Colonic mucosa (tissue), 4 donors: ENCODE measurements at places on chromosomes 3 and 15. TPM values are rescaled to one million over a fixed set of nuclear protein-coding genes. Genes with fewer than 3 reads are reported as not detected.

GRCh38 chr3:116384717-116385116 lies 60.6 kb downstream of the LSAMP start:
- no peaks in the 10 kb centered on the region for H3K4me1 ChIP-seq
- no peak overlapping the region for H3K4me3 ChIP-seq
- no peaks in the 10 kb centered on the region for H3K36me3 ChIP-seq
- no peak for DNase-seq
- no peak overlapping the region for H3K27ac ChIP-seq

Gene POPDC2
- 26.3 TPM for total RNA-seq

Gene ZMYND10
- 1.5 TPM for total RNA-seq

DNA sequence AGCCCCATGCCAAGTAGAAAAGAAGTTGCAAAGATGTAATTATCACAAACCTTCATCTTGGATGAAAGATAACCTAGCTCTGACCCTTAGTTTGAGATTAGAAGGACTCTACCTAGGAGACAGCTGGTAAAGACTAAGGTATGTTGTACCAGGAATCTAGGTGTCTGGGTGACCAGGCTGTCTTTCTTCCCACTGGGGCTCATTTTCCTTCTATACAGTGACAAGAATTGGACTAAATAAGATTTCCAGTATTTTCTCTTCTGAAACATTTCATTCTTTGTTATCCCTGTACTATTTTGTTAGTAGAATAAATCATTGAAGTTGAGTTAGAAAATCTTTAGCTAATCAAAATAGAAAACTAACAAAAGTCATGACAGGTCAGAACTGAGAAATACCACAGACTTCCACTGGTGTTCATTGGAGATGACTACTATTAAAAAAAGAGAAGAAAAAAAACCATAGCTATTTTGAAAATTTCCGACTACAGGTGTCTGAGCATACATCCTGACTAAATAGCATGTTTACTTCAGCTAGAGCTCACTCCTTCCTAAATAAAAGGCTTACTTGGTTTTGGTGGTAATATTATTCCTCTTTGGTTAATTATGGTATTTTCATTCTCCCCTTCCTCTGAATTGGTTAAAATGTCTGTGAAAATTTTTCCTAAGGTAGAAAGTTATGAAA lies 10.1 kb downstream of the TGFBR2 start:
- H3K4me1 ChIP-seq, result no peaks in the 10 kb centered on the region
- H3K27me3 ChIP-seq, result no peaks in the 10 kb centered on the region
- H3K4me3 ChIP-seq, result no peak overlapping the region
- DNase-seq, result no peak
- no peak overlapping the region for H3K27ac ChIP-seq

DNA sequence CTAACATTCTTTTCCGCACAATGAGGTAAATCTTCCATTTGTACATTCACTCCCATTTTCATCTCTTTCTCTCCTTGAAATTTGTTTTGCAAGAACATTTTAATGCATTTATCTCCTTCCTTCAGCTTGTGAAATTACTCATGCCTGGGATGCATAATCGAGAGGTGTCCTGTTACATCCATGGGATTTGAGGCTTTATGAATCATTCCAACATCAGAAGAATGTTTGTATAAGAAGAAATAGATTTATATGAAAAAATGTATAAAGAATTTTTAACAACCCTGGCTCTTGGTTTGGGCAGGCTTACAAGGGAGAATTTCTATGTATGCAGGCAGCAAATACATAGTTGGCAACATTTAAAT lies 93.2 kb upstream of the MBNL1 start:
- no peak overlapping the region for H3K4me3 ChIP-seq
- H3K4me1 ChIP-seq, result no peaks in the 10 kb centered on the region
- no peak overlapping the region for H3K27ac ChIP-seq
- no peak for DNase-seq
- no peaks in the 10 kb centered on the region for H3K36me3 ChIP-seq

- no peaks in the 10 kb centered on the region for H3K4me1 ChIP-seq
- DNase-seq, result no peak
- no peak overlapping the region for H3K4me3 ChIP-seq
- no peaks in the 10 kb centered on the region for H3K36me3 ChIP-seq
- no peak overlapping the region for H3K27ac ChIP-seq
Measured at GRCh38 chr15:40028853-40029252, 10.1 kb downstream of the SRP14 start.

GRCh38 chr3:172090035-172090434 lies 50.7 kb downstream of the FNDC3B start:
- H3K4me1 ChIP-seq, result peaks cover 11% of the 10 kb centered on the region
- H3K36me3 ChIP-seq, result no peaks in the 10 kb centered on the region
- DNase-seq, result no peak

DNA sequence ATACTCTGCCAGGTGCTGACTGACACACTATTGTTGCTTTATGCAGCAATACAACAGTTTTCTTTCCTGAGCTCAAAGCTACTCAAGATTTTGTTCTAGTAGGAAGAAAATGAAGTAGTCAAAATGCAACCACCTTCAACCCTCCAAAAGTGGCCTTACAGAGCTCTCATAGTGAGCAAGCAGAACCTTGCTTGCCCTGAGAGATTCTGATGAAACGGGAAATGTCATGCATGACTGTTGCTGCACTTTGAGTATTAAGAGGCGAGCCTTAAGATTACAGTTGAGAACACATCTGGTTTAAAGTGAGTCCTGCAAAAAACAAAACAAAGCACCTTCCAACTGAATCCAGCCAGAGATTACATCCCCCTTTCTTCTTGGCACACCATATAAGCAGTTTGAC lies 29.7 kb downstream of the MINDY4B start:
- H3K4me3 ChIP-seq, result no peak overlapping the region
- no peaks in the 10 kb centered on the region for H3K36me3 ChIP-seq
- H3K27me3 ChIP-seq, result no peaks in the 10 kb centered on the region
- DNase-seq, result no peak
- no peak overlapping the region for H3K27ac ChIP-seq
- no peaks in the 10 kb centered on the region for H3K4me1 ChIP-seq

DNA sequence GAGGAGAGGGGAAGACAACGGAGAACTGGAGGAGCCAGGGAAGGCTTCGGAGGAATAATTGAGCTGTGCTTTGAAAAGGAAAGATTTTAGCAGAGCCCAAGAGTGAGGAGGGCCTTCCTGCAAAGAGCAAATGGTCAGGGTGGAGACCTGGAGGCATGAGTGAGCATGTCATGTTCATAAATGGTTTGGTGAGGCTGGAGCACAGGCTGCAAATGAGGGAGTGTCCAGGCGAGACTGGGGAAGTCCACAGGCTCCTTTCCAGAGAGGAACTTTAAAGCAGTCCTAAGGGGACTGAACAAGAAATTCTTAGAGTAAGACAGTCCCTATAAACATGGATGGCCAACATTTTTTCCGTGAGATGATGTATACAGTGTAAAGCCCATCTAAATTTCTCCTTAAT lies 108.8 kb downstream of the THSD4 start:
- no peaks in the 10 kb centered on the region for H3K36me3 ChIP-seq
- H3K27me3 ChIP-seq, result no peaks in the 10 kb centered on the region
- no peak overlapping the region for H3K4me3 ChIP-seq
- H3K4me1 ChIP-seq, result no peaks in the 10 kb centered on the region
- no peak for DNase-seq
- H3K27ac ChIP-seq, result no peak overlapping the region

Gene TMCO5A
- not detected for total RNA-seq

- no peaks in the 10 kb centered on the region for H3K27me3 ChIP-seq
- DNase-seq, result peak; percentile 57
- no peaks in the 10 kb centered on the region for H3K36me3 ChIP-seq
- no peak overlapping the region for H3K4me3 ChIP-seq
- H3K27ac ChIP-seq, result no peak overlapping the region
- no peaks in the 10 kb centered on the region for H3K4me1 ChIP-seq
Measured at GRCh38 chr15:45871121-45871855, 236.5 kb downstream of the SQOR start.

GRCh38 chr3:83317605-83318004 lies 1556.2 kb upstream of the GBE1 start:
- no peaks in the 10 kb centered on the region for H3K36me3 ChIP-seq
- DNase-seq, result no peak
- H3K4me3 ChIP-seq, result no peak overlapping the region
- H3K27me3 ChIP-seq, result no peaks in the 10 kb centered on the region

Gene RPL35A
- 777 TPM for total RNA-seq

DNA sequence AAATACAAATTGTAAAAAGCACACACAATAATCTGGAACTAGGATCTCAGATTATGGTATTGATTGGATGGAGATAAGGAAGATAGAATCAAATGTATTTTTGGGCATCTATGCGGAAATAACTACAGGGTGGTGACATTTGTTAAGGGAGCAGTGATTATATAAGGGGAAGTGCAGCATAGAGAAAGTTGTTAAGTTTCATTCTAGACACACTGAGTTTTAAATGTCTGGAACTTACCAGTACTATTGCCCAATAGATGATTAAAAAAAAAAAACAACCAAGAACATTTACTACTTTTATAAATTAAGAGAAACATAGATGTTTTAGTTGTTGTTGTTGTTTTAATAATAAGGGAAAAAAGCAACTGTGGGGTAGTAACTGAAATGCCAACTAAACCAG lies 32.1 kb upstream of the C3orf38 start:
- no peaks in the 10 kb centered on the region for H3K4me1 ChIP-seq
- H3K4me3 ChIP-seq, result no peak overlapping the region
- H3K36me3 ChIP-seq, result peaks cover 3% of the 10 kb centered on the region
- H3K27me3 ChIP-seq, result no peaks in the 10 kb centered on the region

DNA sequence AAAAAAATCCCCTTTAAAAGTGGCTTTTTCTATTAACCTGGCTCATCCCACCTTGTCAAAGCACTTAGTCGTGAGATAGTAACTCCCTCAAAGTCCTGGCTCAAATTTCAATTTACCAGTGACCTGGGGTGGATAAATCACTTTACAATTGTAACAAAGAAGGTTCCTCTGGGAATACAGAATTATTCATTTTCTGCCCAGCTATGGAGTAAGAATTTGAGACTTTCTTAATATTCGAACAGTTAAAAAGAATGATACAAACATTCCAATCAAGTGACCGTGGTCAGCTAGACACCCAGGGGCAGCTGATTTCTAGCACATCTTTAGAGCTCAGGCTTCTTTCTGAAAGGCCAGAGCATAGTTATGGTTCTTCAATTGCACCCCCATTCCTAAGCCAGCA lies 291.0 kb upstream of the TGFBR2 start:
- no peaks in the 10 kb centered on the region for H3K4me1 ChIP-seq
- DNase-seq, result no peak

Gene ETV5
- total RNA-seq, result 3.1 TPM

- H3K4me1 ChIP-seq, result no peaks in the 10 kb centered on the region
- H3K27me3 ChIP-seq, result no peaks in the 10 kb centered on the region
- no peak overlapping the region for H3K27ac ChIP-seq
- no peak for DNase-seq
- no peak overlapping the region for H3K4me3 ChIP-seq
- H3K36me3 ChIP-seq, result no peaks in the 10 kb centered on the region
Measured at GRCh38 chr3:55858727-55859126, 371.6 kb upstream of the WNT5A start.
